ENCODE measurements at places on chromosomes 12 and 14.
A peak's percentile ranks its signal among the peaks of the same experiment; 100 is the strongest.

GRCh38 chr14:31419967-31420318 lies 407 bp downstream of the HEATR5A start:
- no peak for DNase-seq

GRCh38 chr14:96614481-96614881 lies 112.3 kb downstream of the PAPOLA start:
- peak; percentile 51 for DNase-seq

DNA sequence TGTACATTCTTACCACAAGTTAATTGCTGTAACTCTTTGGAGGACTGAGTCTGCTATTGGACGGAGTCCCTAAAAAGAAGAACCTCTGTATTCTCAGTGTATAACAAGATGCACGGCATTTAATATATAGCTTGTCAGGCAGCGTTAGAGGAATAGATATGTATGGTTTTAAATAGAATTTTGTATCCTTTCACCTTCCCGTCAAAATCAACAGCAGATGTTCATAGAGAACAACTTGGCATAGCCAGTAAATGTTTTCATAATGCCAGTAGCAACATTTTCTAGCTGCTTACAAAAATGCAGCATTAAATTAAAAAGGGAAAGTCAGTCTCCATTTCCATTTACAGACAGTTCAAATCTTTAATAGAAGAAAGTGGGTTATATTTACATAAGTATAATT lies 6.8 kb downstream of the SCYL2 start:
- no peak for DNase-seq

DNA sequence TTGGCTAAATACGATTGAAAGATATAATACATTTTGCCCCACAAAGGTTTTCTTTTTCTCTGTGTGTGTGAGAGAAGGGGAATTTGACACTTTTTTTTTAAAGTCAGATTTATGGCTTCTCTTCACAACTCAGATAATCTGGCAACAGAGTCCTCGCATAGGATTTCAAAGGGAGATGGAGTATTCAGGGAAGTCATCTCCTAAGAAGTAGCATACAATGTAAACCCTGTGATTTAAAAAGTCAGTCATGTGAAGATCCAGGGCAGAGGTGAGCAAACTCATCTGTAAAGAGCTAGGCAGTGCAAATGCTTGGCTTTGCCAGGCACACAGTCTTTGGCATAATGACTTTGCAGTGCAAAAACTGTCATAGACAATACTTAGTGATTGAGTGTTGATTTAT lies 1526.3 kb downstream of the AACS start:
- DNase-seq: no peak

DNA sequence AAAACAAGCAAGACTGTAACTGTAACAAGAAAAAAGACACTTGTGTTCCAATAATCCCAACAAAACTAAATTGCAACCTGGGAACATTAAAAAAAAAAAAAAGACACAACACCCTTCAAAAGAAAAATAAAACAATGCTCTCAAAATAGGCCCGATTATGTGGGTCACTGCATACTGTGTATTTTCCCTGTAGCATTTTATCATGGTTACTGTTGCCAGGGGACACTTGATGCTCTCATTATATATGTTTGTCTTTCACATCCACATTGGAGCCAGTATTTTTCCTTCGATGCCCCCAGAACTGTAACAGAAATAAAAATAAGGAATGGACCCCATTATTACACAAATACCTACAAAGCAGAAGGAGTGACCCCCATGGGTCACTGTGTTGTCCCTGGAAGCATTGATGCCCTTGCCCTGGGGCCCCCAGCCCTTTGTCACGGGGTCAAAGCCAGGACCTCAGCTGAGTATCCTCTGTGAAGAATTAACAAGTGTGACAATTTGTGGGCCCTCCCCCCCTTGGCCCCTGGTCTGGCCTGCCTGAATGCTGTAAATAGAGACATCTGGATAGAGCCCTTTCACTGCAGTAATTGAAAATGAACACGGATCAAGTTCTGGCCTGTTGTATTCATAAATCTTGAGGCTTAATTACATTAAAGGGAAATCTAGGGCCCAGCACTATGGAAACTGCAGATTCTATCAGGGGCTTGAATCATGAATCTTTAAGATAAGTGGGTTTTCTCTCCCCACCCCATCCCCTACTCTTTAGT lies 72.8 kb downstream of the C12orf42 start:
- peak; percentile 41 for DNase-seq

DNA sequence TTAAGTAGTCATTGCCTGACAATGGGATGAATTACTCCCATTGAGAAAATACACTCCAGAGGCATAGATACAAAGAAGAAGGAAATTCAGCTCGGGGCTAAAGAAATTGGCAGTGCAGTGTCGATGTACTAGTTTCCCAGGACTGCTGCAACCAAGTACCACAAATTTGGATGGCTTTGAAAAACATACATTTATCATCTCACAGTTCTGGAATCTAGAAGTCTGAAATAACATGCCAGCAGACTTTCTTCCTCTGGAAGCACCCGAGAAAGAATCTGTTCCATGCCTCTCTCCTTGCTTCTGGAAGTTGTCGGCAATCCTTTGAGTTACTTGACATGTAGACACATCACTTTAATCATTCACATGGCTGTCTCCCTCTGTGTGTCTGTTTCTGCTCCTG lies 101.9 kb downstream of the TMTC3 start:
- no peak for DNase-seq

DNA sequence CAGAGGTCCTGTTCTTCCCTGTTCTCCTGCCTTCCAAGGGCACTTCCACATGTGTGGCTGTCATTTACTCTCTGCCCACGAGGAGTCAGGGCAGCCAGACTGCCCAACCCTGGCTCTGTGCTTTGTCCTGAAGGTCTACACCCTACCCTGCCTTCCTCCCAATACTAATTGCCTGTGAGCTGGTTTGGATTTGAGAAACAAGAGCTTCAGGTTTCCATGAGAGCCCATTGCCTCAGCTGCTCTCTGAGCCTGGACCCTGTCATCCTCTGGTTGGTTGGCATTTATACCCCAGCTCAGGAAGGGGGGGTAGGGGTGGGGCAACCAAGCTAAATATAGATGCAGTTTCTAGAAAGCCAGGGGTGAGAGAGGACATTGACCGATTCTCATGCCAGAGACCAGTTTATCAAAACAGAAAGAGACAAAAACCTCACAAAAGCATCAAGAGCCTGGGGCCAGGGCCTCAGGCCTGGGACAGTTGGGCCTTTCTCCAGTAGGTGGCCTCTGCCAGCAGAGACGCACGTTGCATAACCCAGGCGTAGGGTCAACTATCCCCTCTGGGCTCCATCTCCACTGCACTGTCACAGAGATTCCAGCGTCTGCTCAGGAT lies 34.5 kb downstream of the VDR start:
- no peak for DNase-seq

DNA sequence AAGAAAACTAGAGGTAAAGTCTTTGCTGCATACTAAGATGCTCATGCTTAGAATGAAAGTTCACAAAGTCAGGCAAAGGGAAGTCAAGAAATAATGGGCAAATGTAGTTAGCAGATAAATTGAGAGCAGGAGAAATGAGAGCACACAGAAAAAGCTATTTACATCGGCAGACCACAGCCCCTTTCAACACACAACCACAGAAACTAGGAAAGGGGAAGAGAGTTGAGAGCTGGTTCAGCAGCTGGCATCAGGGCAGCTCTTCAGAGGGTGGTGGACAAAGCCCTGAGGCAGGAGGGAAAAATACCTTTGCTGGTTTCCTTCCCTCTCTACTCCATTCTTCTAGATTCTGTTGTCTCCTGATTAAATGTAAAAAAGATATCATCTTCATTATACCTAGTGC lies 95.4 kb upstream of the ANO4 start:
- DNase-seq: no peak

GRCh38 chr12:110688446-110689280 lies at the start of gene HVCN1:
Gene HVCN1, minus strand, starts transcription at chr12:110689115. Its CDS starts 5,870 bp downstream, at chr12:110683245.
- DNase-seq: no peak

DNA sequence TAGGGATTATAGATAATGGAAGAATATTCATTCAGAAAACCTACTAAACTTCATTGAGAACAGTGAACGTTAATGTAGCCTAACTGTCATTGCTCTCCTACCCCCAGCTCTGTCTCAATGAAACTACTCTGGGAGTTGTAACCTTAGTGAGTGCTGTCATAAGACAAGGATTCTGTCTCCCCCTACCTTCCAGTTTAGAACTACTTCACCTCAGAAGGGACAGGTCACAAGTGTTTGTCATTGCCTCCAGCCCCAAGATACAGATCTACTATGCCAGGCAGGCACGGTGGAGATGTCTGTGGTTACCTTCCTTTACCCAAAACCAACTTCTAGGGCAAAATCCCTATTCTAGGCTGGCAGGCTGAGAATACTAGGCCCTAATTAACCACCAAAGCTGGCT lies 833.1 kb upstream of the SEL1L start:
- no peak for DNase-seq

DNA sequence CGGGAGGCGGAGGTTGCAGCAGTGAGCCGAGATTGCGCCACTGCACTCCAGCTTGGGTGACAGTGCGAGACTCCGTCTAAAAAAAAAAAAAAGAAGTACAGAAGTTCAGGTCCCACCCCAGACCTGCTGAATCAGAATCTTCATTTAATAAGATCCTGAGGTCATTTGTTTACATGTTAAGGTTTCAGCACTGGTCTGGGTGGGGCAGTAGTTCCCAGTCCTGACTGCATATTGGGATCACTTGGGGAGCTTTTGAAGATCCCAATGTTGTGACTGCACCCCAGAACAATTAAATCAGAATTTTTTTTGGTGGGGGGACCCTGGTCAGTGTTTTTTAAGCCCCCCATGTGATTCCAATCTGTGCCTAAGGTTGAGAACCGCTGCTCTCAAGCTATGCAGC lies 11.7 kb upstream of the COL2A1 start:
- no peak for DNase-seq

DNA sequence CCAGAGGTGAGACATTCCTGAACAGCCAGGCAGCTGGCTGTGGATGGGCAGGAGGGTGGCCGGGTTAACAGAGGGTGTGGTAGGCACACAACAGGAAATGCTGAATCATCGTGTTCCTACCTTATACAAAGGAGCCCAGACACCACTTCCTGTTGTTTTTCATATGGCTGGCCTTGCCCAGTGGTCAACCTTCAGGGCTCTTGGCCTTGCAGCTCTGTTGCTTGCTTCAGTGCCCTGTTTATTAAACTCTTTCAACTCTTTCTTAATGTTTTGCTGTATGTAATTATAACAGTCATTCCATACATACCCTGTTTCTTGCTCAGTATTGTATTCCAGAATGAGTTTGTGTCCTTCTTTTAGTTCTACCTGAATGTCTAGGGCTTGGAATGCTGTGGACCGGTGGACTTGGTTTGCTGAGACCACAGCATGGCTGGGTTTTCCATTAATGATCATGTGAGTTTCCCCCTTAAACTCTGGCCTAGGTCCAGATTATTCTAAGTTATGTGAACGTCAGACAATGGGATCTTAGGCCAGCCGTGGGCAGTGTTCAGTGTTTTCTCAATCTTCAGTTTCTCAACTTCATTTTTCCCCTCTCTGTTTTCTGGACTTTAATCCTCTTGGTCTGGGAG lies 11.9 kb downstream of the CFAP54 start:
- no peak for DNase-seq

GRCh38 chr12:53160673-53161072 lies 19.8 kb upstream of the ZNF740 start:
- no peak for DNase-seq

DNA sequence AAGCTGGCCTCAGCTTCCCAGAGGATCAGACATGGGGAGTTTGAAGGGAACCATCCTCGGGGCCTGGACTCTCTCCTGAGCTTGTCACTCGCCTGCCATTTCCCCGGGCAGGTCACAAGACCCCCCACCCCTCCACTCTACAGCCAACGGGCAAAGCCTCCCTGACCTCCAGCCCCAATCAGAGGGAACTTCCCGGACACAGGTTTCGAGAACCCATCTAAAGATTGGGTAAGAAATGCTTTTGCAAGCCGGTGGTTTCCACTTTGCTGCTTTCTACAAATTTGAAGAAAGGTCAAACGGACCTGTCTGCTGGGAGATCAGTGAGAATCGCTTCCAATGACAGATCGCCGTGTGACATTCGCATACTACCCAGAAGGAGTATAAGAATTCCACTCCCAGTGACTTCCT lies 89.6 kb downstream of the SCARB1 start:
- no peak for DNase-seq

DNA sequence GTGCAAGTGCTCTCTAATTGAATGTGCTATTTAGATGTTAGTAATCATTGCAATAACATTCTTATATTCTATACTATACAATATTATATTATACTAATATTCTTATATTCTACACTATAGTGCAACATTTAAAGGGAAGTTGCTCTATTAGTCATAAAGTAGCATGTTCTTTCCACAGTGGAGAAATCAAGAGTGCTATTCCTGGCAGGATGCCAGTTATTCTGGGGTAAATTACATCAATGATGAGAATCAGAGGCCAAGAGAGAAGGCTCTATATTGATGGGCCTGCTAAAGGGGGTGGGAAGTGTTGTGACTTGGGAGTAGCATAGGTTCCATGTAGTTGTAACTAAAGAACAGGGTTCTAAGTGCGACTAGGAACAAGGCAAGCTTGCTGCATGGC lies 121.5 kb downstream of the SLC15A5 start:
- no peak for DNase-seq

GRCh38 chr12:110111476-110112334 lies 12.5 kb upstream of the IFT81 start:
- DNase-seq: no peak

DNA sequence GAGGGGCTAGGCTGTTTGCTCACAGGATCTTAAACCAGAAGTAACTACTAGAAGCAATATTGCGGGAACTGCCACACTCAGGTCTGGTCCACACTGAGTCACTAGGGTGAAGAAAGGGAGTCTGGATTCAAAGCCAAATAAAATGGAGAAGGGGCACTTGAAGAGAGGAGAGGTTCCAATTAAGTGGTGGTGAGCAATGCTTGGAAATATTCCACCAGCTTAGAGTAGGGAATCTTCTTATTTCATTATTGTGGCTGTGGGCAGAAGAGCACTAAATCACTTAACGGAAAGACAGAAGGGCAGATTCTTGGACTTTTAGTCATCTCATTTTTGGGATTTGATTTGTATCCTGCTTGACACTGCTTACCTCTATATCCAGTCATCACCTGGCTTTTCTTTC lies 48.6 kb upstream of the PPP1R12A start:
- no peak for DNase-seq

DNA sequence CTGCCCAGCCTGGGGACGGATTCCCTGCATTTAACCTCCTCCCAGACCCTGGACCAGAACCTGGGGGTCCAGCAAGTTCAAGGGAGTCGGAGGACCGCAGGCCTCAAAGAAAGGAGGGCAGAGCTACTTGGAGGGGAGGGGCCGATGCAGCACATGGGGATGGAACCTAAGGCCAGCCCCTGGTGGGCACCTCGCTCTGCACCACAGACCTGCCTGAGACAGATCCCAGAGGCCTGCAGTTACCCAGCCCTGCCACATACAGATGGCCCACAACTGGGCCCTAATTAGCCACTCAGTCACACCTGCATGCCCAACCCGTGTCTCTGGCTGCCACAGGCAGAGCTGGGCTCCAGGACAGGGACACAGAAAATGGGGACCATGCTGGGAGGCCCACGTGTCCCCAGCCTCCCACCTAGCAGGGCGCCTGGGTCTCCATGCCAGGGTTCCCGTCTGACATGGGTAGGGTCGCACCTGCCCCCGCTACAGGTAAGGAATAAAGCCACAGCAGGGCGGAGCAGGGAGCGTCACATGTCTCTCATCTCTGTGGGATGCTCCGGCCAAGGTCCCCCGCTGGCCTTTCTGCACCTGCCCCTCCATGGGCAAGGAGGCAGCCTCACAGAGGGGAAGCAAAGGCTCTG lies 16.7 kb downstream of the AKT1 start:
- DNase-seq: no peak

GRCh38 chr12:52258335-52258901 lies 16.0 kb upstream of the KRT86 start:
- DNase-seq: no peak
